Left renal cortex interstitium (tissue), 4 donors: ENCODE measurements at places on chromosomes 1 and 21. TPM values are rescaled to one million over a fixed set of nuclear protein-coding genes. Genes with fewer than 3 reads are reported as not detected.
A peak's percentile ranks its signal among the peaks of the same experiment; 100 is the strongest.

- DNase-seq: peak; percentile 27
Observed at GRCh38 chr1:196309386-196309785, 298.9 kb downstream of the KCNT2 start.

DNA sequence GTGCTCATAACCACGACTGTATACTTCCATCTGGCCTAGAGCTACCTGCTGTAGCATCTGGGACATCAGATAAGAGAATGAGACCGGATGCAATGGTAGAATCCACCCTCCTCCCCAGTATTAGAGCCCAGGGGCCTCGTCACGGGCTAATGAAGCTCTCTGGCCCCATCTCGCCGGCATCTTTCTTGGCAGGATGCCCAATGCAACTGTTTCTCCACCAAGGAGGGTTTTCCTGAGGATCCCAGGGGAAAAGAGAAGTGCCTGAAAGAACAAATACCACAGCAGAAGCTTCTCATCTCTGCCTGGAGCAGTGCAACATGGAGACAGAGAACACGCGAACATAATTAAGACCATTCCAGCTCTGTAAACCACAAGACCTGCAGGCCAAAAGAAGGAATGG lies 80.0 kb downstream of the VWA5B1 start:
- no peak for DNase-seq

DNA sequence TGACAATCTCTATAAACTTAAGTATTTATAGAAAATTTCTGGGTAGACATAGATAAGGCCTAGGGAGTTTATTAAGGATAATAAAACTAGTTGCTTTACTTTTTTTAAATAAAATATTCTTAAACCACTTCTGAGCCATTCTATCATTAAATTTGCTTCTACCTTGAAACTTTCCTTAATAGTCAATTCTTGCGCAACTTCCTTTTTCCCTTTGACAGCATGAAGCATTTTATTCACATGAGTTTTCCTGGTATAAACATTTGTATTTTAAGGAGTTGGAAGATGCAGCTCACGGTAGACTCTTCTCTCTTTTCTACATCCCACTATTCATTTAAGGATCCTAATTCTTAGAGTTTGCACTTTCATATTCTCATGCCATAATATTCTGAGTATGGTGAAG lies 75.8 kb upstream of the DPH5 start:
- DNase-seq: no peak

DNA sequence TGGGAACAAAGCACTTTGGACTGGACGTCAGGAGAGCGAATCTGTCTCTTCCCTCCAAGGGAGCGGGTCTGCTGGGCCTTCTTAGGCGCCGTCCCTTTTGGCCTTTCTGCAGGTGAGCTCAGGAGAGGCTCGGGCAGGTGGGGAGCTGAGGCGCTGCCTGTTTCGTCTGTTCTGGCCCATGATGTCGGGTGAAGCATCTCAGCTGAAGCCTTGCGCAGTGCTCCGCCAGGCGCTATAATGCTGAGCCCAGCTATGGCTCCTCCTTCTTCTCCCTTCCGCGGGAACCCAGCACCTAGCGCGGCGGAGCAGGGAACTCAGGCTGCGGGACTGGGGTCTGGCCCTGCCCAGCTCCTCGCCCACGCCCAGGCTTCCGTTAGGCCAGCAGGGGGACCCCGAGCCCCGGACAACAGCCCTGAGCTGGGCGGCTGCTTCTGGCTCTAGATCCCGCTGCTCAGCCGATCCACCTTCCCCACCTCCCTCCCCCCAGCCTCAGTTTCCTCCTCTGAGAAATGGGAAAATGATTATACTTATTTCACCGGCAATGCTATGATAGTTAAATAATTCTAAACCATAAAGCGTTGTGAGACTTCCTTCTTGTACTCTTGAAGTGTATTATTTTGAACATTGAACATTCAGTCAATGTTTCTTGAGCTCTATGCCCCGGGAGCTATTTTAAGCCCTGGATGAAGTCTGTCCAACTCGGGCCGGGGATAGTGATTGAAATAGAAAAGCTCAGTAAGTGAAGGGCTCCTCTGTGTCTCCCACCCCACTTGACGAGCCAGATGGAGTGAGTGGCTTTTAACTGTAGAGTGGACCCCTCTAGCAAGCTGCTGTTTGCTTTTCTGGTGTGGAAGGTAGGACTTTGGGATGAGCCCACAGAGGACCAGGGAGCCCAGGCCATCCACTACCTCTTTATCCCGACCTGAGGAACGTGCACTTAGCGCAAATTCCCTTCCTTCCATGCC lies 9.6 kb upstream of the ADORA1 start:
- DNase-seq: peak; percentile 69

- no peak for DNase-seq
Observed at GRCh38 chr1:48043622-48044021, 46.4 kb upstream of the TRABD2B start.

DNA sequence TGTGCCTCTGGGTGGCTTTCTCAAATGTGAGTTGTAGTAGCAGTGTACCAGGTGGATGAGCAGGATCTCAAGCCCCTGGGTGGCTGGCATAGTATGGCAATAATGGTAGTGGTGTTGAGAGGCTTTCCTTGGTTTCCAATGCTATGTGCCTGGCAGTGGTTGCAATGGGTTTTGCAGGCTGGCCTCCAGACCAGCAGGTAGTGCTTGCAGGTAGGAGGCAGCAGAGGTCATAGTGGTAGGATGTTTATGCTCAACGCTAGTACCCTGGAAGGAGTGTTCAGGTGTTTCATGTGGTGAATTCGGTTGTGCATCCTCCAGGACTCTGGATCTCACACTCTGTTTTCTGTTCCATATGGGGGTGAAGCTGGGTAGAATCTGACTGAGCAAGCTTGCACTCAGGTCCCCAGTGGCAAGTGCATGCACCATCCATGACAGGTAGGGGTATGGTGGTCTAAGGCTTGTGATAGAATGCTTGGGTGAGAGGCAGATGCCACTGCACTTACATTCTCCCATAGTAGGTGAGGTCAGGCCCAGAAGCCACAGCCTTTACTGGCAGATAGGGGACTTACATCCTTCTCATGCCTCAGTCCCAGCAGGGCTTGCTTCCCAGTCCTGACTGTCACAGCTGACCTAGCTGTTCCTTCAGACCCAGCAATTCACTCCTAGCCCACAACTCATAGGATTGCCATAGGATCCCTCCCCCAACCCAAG lies 410.5 kb upstream of the LRRC7 start:
- DNase-seq: no peak

DNA sequence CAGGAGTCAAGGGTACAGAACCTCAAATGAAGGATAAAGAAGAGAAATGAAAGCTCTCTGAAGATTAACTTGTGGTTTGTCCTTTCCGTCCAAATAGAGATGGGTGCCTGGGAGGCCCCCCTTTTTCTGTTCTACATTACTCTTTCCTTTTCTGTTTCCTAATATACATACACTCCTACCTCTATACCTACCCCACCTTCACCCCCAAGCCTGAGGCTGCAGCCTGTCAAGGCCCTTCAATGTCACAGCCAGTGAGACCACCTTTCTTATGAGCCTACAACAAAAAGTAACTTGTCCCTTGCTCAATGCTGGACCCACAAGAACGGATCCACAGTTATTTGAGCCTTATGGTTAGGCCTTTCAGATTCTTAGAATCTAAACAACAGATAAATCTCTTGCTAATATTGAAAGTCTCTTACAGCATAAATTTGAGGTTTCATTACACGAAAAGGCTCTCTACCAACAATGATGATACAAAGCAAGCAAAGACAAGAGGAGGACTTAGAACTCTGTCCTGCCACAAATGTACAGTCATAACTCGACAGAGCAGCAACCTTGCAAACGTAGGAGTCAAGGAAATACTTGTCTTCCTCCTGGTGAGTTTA lies 4.1 kb upstream of the TRAF3IP3 start:
- no peak for DNase-seq

DNA sequence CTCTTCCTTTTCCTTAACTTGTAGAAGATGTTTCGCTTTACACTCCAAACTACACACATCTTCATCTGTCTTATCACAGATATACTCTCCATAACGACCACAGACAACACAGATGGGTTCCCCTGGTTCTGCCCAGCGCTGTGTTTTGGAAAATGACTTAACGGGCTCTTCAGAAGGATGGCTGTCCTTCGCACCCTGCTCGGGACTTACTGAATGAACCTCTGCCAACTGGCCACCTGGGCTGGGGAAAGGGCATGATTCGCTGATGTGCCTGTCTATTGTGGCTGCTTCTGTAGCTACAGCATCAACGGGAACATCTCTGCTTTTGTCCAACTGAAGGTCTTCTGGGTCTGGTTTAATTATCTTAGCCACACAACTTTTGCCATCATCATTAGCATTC lies 3.4 kb downstream of the DDX59 start:
- no peak for DNase-seq

GRCh38 chr1:156525071-156525501 lies 24.5 kb upstream of the MEF2D start:
- no peak for DNase-seq

DNA sequence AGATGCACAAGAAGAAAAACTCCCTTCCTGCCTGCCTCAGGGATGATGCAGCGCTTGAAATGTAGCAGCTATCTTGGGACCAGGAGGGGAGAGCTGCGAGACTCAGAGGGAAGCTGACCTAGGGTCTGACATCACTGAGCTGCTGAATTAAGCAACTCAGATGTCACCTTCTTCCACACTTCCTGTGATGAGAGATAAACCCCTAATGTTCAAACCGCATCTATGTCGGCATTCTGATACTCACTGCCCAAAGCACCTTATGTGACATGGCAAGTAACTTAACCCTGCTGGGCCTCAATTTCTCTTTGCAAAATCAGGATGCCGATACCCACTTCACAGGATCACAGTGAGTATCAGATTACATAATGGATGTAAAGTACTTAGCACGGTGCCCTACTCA lies 9.1 kb upstream of the AK2 start:
- DNase-seq: no peak

- no peak for DNase-seq
Observed at GRCh38 chr1:106276871-106277270, 779.6 kb upstream of the PRMT6 start.

DNA sequence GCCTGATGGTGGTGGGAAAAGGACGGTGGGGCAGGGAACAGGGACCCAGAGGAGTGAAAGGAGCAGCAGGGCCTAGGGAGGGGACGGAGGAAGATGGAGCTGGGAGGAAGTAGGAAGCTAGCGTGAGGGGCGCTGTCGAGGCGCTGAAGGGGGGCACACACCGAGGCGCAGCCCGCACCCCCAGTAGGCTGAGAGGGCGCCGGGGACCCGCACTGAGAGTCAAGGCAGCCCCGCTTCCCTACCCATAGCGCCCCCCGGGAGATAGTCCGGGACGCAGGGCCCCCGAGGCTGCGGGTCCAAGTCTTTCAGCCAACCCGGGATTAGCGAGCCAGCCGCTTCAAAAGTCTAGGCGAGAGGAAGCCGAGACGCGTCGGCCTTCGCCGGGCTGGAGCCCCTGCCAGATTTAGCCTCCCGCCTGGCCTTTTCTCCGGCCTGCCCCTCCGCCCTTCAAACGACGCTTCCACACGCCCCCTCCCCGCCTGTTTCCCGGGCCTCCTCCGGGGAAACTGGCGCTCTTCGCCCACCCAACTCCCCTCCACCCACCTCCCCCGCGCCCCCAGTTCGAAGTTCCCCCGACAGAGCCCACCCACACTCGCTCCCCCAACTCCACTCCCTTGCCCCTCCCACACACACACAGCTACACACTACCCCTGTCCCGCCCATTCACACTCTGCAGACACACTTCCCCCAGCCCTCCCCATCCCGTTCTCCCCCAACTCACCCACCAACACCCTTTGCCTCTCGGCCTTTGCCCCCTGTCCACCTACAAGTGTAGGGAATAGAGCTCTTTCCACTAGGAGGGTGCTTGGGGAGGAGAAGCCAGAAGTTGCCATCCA lies 7.8 kb upstream of the PROX1 start:
- DNase-seq: no peak

DNA sequence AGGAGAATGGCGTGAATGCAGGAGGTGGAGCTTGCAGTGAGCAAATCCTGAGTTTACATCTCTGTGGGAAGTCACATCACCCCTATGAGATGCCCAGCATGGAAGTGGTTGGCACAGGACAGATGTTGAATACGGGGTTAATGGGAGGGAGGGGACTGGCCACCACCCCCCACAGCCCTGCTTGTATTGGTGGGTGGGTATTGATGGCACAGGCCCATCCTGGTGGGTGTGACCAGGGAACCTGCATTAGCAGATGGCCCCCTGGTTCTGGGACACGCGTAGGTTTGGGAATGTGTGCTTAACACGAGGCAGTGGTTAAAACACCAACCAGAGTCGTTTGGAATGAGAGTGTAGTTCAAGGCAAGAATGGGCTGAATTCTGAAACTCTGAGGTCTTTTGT lies 117.9 kb downstream of the PRDM2 start:
- DNase-seq: no peak

GRCh38 chr1:186212568-186213224 lies 162.4 kb downstream of the TPR start:
- peak; percentile 68 for DNase-seq

GRCh38 chr1:57363643-57364042 lies 60.2 kb downstream of the DAB1 start:
- DNase-seq: no peak

DNA sequence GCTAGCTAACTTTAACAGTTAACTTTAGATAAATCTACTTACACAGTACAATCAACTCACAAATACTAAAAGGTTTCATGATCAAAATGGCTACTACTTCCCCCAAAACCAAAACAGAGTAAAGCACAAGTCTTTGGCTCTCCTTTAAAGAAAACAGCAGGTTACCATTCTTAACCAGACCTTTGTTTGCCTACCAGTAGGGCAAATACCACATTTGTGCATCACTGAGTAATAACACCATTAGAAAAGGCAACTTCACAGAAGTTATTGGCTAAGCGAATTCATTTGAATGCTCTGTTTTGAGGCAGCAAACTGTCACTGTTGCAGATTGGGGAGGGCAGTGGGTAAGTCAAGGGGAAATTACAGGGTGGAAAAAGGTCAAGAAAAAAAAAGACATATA lies 17.3 kb upstream of the SERPINC1 start:
- DNase-seq: no peak

GRCh38 chr1:7813677-7814373 lies 29.7 kb downstream of the PER3 start:
- no peak for DNase-seq

GRCh38 chr1:53608676-53609075 lies 130.3 kb downstream of the GLIS1 start:
- DNase-seq: no peak

GRCh38 chr1:180836449-180836848 lies 76.2 kb upstream of the KIAA1614 start:
- DNase-seq: no peak

CFAP74 gene
- polyA plus RNA-seq: 0.59 TPM

SLC26A9 gene
- polyA plus RNA-seq: 0.14 TPM

ERO1B gene
- 10.3 TPM for polyA plus RNA-seq

LCE2B gene
- polyA plus RNA-seq: not detected

IFNGR2 gene
- polyA plus RNA-seq: 88.0 TPM

KCNJ9 gene
- polyA plus RNA-seq: 0.08 TPM

RCAN1 gene
- 39.2 TPM for polyA plus RNA-seq

GJB3 gene
- 0.13 TPM for polyA plus RNA-seq

C8A gene
- not detected for polyA plus RNA-seq
